Endothelial cell of umbilical vein (primary cell): ENCODE measurements at places on chromosomes 16 and 17. TPM values are rescaled to one million over a fixed set of nuclear protein-coding genes. Genes with fewer than 3 reads are reported as not detected.

The CEP112 gene
- 21.3 and 25.3 TPM in 2 replicates for total RNA-seq

The CCL8 gene
- total RNA-seq = not detected in 2 replicates

The KRTAP9-3 gene
- not detected in 2 replicates for total RNA-seq

The ASPA gene
- not detected in 2 replicates for total RNA-seq

The HBQ1 gene
- total RNA-seq = not detected in 2 replicates

The GRAP gene
- 43.6 and 44.5 TPM in 2 replicates for total RNA-seq

The CHP2 gene
- total RNA-seq = not detected in 2 replicates

The KRTAP17-1 gene
- not detected in 2 replicates for total RNA-seq

GRCh38 chr17:61235827-61236197 is 163.8 kb upstream of the TBX2 start:
- no peak for DNase-seq

GRCh38 chr16:24273508-24274182 is 17.5 kb downstream of the CACNG3 start:
- DNase-seq = no peak

- DNase-seq = no peak
Measured at GRCh38 chr17:57604771-57605674, 140.1 kb downstream of the CCDC182 start.

GRCh38 chr16:8370374-8371270 is 219.7 kb downstream of the TMEM114 start:
- no peak for DNase-seq

DNA sequence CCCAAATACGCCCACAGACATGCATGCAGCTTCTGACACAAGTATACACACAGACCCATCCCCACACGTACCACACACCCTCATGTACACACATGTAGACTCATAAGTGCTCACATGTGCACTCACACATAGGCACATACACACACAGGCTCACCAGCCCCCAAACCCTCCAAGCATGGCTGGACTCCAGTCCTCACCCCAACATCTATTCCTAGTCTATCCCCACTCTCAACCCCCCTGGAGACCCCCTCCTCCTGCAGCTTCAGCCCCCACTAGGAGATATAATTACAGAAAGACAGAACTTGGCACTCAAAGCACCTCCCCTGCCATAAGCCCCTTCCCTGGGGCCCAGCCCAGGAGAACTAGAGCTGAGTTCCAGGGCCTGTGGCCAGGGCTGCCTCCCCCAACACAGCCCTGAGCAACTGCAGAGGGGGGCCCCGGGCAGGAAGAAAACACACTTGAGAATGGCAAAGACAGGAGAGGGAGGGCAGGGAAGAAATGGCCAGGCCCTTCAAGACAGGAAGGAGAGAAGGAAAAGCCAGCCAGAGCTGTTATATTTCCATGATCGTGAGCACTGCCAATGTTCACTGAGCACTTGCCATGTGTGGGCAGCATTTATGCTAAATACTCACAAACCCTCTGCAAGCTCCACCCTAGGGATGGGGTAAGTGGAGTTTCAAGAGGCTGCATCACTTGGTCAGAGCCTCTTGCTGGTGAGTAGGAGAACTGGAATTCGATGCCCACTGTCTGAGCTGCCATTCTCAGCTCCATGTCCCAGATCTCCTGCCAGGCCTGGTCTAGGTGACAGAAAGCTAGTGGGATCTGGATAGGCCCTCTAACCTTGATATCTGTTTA is 224.5 kb downstream of the ZNF423 start:
- DNase-seq = peak; percentile 19

- no peak for DNase-seq
Measured at GRCh38 chr16:24098896-24099295, 157.2 kb upstream of the CACNG3 start.

GRCh38 chr16:85634747-85635544 is 21.8 kb downstream of the GSE1 start:
- no peak for DNase-seq

- DNase-seq = no peak
Measured at GRCh38 chr16:67884-68789, 4.3 kb downstream of the RHBDF1 start.

- DNase-seq = no peak
Measured at GRCh38 chr17:69357701-69358100, 30.8 kb upstream of the ABCA5 start.
